ENCODE measurements at places on chromosomes 7 and 10.

DNA sequence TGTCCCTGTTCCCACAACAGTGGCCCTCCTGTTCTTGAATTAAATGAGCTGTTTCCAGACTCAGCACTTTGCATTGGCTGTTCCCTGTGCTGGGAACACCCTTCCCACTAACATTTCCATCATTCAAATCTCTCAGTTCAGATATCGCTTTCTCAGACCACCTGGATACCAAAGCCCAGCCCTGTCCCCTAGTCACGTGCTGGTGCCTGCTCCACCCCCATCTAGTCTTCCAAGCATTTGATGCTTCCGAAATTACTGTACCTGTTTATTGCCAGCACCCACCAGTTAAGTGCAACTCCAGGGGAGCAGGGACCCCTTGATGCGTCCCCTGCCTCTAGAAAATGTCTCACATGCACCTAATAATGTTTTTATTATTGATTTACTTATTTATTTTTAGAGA, 3.0 kb upstream of the SLC29A4 start:
- DNase-seq: no peak

GRCh38 chr7:139047970-139048369, 12.1 kb upstream of the ZC3HAV1L start:
- DNase-seq: no peak

DNA sequence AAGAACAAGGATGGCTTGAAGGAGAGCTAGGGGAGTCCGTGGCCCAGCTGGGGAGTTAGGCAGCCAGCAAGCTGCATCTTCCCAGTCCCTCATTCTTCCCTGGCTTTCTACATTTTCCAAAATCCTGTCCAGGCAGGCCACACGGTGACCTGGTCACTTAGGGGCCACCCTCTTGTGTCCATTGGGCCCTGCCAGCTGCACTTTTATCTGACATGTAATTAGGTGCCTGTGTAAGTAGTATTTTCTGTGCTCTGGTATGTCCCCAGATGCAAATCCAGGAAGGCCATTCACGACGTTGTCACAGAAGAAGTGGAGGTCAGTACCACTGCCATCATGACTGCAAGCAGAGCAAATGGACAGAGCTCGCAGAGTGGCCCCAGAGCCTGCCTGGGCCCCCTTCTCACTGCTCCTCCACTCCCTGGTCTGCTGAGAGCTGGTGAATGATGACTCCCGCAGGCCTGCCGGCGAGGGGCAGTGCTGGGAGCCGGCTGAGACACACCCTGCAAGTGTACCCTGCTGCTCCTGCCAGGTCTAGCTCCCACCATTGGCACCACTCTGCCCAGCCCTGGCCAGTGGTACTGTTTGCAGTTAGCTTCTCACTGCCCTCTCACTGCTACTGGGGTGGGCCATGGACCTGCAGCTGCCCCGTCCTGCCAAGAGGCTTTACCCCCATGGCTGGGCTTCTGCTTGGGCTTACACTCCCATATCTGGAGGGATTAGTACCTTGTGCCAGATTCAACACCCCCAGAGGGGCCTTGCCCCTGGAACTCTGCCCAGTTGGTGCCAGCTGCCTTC, 98.2 kb downstream of the GLRX3 start:
- no peak for DNase-seq

GRCh38 chr10:84375011-84375410, 46.6 kb downstream of the CCSER2 start:
- peak; percentile 57 for DNase-seq

- DNase-seq: no peak
These were observed 50.5 kb upstream of the BMPER start for GRCh38 chr7:33854801-33855350.

GRCh38 chr7:47518827-47519226, 63.1 kb downstream of the TNS3 start:
- no peak for DNase-seq

DNA sequence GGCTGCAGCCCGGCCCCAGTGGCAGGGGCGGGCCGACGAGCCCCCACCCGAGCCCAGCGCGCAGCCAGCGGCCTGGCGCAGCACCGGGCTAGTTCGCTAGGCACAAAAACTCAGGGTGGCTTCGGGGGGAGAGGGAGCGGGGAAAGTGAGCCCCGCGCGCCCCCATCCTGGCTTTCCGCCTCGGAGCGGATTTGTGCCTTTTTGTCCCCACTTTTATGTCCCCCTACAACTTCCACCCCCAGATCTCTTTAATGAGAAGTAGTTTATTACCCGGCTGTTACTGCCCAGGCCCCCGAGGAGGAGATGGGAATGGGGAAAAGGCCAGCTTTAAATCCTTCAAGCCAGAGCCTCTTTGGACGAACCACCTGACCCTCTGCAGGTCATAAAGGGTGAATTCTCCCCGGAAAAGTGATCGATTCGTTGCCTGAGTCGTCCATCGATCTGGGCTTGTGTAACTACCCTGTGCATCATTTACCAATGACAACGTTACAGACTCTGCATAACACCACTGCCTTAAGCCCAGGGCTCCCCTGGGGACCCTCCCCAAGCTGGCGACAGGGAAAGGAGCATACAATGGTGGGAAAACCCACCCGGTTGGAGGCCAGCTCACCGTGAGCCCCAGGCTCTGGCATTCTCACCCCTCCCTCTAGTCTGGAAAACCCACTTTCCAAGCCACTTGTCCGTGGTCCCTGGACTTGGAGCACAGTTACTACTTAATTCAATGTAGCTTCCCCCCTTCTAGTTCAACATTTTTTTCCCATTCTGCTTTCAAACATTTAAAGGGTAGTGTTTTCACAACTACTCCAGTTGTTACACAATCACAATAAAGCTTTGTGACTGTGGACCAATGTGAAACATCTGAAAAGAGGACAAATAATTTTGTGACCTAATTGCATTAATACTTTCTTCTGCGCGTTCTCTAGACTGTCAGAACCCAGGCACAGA, 748 bp upstream of the SH3PXD2A start:
- no peak for DNase-seq

DNA sequence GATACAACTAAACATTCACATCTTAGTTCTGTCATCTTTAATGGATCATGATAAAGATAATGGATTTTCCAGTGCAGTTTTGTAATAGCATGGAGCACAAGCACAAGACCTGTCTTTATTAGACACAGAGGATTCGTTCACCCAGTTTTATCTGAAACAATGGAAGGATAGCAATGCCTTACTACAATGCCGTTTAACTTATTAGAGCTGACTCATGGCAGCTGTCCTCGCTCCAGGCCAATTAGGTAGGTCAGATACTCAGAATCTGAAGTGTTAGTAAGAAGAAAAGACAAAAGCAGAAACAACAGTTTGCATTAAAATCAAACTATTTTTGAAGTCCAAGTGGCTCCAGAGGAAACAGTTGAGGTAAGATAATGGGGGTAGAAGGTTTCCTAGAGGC, 12.8 kb downstream of the OR13A1 start:
- DNase-seq: no peak

GRCh38 chr10:113709221-113709838, 29.6 kb downstream of the CASP7 start:
- no peak for DNase-seq

DNA sequence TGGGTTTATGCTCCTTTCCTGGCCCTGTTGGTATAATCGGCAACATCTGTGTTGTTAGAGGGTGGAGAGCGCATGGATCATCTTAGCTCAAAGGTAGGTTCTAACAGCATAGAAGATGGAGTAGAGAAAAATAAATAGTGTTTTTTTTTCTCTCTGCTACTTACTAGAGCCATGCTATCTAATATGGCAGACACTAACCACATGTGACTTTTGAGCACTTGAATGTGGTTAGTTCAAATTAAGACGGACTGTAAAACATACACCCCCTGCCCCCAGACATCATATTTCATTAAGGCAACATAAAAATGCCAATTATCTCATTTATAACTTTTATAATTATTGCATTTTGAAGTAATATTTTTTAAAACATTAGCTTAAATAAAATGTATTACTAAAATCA, 525.1 kb downstream of the KIF20B start:
- no peak for DNase-seq

DNA sequence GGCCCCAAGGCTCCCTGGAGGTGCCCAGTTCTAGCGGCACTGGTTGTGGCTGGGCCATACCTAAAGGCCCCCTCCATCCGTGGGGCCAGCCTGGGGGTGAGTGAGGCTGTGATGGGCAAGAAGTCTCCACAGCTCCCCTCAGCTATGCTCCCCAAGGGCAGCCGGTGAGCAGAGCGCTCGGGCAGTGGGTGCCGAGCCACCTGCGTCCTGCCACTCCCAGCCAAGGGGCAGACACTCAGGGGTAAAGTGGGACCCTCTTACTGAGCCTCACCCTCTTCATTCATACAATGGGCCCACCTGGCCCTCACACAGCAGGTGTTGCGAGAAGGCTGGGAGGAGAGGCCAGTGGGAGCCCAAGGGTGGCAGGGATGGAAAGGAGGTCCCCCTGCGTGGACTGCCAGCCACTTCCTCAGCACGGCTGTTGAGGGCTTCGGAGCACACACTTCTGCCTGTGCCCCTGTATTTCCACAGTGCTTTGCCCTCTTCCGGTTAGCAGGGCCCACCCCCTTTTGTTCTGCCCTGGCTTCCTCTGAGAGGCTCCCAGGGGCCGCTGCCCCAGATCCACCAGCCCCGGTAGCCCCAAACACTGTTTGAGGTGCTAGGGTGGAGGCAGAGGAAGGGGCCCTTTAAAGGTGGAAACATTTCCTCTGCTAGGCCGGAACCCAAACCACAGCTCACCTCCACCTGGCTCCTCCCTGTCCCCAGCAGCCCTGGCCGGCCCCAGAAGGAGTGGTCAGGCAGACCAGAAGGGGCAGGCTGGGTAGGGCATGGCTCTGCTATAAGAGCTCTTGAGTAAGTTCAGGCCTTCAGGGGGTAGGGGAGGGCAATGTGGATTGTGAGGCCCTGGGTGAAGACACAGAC, 16.4 kb upstream of the C10orf105 start:
- peak; percentile 54 for DNase-seq

GRCh38 chr7:102321351-102322201, 34.7 kb downstream of the SPDYE6 start:
- no peak for DNase-seq

DNA sequence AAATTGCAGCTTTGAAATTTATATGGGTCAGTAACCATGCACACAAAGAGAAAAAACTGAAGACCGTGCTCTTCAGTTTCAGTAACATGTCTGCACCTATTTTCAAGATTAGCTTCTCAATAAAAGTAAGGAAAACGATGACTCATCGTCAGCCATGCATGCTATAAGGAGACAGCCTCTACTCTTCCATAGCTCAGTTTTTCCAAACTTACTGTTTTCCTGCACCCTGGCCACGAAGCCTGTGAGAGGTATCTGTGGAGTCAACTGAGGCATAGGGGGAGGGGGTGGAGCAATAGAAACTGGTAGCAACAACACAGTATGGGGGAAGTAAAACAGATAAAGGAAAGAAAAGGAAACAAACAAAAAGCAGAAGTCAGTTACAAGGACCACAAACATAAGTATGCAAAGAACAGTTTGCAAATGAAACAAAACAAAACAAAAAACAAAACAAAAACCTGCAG, 58.0 kb downstream of the PDSS1 start:
- peak; percentile 49 for DNase-seq

- DNase-seq: no peak
These were observed 6.0 kb downstream of the LEP start for GRCh38 chr7:128247108-128247507.

GRCh38 chr7:27102581-27103442, at the start of gene HOXA2:
TSS of gene HOXA2 (minus strand) at chr7:27102683. CDS start at chr7:27102500, 183 bp downstream.
- DNase-seq: no peak

DNA sequence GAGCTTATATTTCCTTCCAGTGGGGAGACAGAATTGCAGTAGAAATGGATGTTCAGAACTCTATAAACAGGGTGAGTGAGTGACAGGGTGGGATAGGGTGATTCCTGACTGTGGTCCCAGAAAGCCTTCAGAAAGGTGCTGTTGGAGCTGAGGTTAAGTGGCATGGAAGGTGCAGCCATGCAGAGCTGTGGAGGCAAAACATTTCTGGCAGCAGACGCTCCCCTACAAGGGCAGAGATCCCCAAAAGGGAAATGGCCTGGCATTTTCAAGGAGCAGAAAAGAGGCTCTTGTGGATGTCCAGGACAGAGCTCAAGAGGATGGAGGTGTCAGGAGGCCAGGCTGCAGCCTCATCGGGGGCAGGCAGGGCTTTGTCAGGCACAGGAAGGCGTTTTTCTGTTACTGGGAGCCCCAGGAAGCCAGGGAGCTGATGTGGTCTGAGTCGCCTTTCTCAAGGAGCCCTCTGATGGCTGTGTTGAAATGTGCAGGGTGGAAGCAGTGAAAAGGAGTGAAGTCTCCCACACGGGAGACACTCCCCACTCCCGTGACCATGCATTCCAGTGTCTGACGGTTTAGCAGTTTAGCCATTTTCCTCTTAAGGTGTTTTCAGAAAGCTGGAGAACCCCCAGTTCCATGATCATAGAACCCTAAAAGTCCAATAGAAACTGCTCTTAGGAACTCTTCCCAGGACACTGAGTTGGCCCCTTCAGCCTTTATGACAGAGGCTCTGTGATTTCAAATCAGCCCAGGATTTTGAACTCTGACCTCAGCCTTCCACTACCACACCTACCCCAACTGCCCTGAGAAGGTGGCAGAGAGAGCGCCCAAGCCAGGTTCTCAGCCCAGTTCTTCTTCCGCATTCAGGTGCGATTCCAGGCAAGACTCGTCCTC, 96.2 kb downstream of the C10orf105 start:
- DNase-seq: peak; percentile 75

- no peak for DNase-seq
These were observed 74.1 kb downstream of the CRPPA start for GRCh38 chr7:16347066-16347826.

- DNase-seq: no peak
These were observed 372.5 kb upstream of the MKI67 start for GRCh38 chr10:128498746-128499145.

DNA sequence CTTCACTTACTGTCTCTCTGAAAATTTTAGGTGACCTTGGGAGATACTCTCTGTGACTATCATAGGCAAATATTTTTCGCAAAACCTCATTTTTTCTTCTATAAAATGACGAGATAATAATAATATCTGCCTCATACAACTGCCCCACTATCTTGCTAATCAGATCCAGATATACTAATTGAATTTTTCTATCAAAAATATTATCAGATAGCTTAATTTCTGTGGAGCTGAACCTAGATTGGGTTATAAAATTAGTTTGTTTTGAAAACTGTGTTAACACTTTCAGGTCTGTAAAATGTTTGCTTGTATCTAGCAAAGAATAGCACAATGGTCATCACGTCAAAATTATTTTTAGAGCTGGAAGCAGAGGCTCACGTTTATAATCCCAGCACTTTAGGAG, 486.7 kb upstream of the LRRN3 start:
- no peak for DNase-seq

GRCh38 chr7:133562621-133563020, 309.7 kb downstream of the EXOC4 start:
- no peak for DNase-seq

GRCh38 chr10:70115948-70116682, 16.5 kb downstream of the AIFM2 start:
- DNase-seq: peak; percentile 71

GRCh38 chr7:64628192-64628591, 37.7 kb upstream of the ZNF107 start:
- no peak for DNase-seq

- DNase-seq: peak; percentile 56
These were observed 20.0 kb downstream of the SH3PXD2A start for GRCh38 chr10:103835096-103836050.
